ENCODE measurements at places on chromosomes 1 and 21.

- no peak for DNase-seq
Observed at GRCh38 chr1:150760013-150760412, 5.6 kb downstream of the CTSS start.

- DNase-seq = no peak
Observed at GRCh38 chr1:54463259-54464030, 57.3 kb upstream of the SSBP3 start.

DNA sequence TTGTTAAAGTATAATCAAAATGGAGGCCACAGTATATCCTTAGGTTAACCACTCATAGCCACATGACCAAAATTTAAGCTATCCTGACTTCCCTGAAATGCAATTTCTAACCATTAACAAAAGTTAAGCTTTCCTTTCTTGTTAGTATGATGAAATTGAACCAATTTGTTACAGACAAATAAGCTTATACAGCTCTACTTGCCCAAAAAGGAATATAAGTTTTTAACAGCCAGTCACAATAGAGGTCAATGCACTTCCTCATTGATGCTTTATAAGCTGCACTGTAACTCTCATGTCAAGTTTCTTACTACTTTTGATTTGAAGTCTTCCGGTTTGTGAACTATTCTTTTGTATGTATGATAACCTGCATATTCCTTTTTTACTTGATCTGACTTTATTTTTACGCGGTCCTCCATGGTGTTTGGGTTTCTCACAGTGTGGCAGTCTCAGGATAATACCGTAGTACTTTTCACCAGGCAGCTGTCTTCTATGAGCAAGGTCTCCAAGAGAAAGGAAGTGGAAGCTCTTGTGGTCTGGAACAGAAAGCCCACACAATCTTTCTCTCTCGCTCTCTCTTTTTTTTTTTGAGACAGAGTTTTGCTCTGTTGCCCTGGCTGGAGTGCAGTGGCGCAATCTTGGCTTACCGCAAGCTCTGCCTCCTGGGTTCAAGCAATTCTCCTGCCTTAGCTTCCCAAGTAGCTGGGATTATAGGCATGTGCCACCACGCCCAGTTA, 331.6 kb downstream of the SRGAP2C start:
- DNase-seq = no peak

GRCh38 chr1:26788836-26789611, 1.3 kb downstream of the PIGV start:
- DNase-seq = peak; percentile 70

GRCh38 chr1:23657659-23658275, 33.8 kb upstream of the RPL11 start:
- no peak for DNase-seq

DNA sequence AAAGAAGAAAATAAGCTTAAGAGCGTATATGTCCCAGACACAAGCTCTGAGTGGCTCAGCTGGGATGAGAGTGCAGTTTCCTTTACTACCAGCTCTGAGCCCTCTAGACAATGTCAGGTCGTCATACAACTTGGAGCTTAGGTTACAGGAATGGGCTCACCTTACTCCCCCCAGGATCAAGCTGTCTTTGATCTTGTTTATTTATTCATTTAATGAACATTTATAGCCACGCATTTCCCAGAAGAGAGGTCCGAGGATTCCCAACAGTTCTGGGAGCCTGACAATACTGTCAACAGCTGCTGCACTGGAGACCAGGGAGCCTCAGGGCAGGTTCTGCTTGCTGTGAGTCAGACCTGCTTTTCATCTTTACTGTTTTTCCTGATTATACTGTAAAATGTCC, 378.9 kb downstream of the PLPP3 start:
- DNase-seq = no peak

DNA sequence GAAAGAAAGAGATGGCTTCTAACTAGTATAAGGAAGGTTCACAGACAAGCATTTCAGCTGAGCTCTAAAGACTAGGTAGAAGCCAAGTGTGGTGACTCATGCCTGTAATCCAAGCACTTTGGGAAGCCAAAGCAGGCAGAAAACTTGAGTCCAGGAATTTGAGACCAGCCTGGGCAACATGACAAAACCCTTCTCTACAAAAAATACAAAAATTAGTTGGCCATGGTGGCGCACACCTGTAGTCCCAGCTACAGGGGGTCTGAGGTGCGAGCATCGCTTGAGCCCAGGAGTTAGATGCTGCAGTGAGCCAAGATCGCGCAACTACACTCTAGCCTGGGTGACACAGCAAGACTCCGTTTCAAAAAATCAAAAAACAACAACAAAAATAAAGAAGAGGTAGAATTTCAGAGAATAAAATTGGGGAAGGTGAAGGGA, 27.8 kb downstream of the FBXO42 start:
- DNase-seq = peak; percentile 48

- DNase-seq = no peak
Observed at GRCh38 chr1:229325853-229326487, 16.9 kb downstream of the CCSAP start.

- DNase-seq = no peak
Observed at GRCh38 chr1:24351918-24352627, 32.9 kb downstream of the GRHL3 start.

DNA sequence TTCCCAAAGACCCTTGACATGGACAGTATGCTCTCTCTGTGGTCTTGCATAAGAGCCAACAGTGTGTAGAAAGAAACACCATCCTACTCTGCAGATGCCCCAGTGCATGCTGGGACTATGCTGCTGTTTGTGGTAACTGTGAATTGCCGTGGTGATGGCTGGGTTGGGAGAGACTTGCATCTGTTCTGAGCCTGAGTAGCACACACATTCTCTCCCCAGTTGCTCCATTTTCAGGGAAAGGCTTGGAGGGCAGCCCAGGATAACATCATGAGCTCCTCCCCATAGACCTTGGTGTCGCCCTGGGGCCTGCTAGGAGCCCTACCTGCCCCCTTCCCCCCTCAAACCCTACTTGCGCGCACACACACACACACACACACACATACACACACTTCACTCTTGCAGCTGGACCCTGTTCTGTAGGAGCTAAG, 120.9 kb upstream of the IPO9 start:
- peak; percentile 44 for DNase-seq

- no peak for DNase-seq
Observed at GRCh38 chr21:44933199-44933917, 6.5 kb upstream of the SLX9 start.

Measured in fibroblast of skin of left quadriceps (primary cell).